ENCODE measurements at places on chromosomes 3 and 15.

GRCh38 chr15:47661661-47662180 is 55.6 kb upstream of the SEMA6D start:
- DNase-seq, result no peak

DNA sequence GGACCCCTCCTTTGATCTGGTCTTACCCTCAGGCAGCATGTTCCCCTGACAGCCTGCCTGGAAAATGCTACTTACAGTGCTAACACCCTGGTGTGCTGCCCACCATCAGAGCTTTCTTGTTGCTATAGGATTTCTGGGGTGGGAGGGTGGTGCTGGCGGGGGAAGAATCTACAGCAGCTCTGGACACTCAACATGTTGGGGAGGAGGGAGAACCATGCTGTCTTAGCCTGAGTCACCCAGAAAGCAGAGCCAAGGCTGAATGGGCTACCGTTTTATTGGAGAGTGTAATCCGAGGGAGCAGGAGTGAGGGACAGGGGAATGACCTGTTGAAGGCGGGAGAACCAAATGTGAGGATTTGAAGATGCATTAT is 45.6 kb downstream of the MFSD1 start:
- no peak for DNase-seq

DNA sequence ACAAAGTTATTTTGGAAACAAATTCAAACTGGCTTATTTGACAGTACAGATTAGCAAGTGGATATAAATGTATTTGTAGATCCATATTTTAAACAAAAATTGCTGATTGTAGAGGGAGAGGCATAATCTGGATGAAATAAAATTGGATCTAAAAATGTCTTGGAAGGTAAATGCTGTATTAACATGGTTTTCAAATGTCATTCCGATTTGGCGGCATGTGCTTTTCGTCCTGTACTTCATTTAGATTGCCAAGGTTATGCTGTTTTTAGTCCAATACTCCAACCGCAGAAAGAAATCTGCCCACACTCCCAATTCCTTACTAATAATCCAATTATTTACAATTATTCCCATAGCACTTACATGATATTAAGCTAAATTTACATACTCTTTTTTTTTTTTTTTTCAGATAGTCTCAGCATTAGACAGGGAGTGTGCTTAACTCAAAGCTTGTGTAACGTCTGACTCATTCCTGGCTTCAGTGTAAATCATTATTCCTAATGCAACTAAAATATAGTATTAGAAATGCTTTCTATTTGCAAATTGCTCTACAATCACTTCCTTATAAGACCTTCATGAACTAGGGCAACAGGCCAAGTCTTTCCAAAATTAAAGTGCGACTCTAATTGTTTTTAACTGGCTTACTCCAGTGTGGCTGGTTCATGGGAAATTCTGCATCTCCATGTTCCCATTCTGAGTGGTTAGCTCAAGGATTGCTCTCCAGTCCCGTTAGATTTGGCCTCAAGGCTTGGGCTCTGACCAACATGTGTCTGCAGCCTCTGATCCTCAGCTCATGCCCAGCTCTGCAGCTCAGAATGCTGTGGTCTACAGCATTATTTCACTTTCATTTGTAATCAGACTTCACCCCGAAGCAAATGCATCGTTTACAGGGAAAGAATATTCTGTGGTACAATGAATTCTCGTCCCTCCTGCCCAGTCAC is 103.9 kb downstream of the FBN1 start:
- DNase-seq, result peak; percentile 24

- no peak for DNase-seq
Measured at GRCh38 chr3:177887475-177887874, 648.8 kb upstream of the KCNMB2 start.

GRCh38 chr3:42173307-42173706 is 82.2 kb downstream of the TRAK1 start:
- DNase-seq, result no peak

DNA sequence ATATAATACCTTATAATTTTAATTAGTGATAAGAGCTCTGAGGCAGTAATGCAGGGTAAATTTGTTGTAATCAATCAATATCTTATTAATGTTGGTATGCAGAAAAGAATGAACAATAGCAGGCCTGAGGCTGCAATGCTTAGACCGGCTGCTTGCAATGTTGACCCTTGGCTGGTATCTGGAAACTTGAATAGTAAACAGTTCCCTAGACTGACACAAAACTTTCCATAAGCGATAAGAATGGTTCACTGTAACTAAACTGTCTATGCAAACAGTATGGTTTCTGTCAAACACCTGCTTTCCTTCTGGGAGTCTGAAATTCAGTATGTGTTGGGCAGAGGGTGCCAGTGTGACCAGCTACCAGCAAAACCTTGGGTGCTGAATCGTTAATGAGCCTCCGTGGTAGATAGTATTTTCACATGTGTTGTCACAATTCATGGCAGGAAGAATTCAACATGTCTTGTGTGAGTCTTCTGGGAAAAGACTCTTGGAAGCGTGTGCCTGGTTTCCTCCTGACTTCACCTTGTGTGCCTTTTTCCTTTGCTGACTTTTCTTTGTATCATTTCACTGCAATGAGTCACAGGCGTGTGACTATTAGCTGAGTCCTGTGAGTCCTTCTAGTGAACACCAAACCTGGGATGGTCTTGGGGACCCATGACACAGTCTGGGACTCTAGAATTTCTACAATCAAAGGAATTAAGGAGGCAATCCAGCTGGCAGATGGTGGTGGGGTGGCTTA is 30.7 kb upstream of the CLRN1 start:
- DNase-seq, result no peak

DNA sequence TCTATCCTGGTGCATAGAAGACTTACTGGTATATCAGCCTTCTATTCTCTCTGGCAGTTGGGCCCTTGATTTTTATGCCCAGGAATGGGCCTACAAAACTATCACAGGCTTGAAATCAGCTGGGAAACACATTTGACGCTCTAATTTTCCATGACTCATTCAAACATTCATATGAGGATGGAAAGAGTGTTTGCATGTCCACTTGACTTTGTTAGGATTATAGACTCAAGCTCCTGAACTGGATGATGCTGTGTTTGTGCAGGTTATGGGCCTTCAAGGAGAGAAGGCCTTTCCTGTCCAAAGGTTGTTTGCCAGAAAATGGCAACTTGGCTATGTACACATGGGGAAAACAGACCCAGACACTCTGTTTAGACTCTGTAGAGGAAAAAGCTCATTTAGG is 219.9 kb downstream of the GAP43 start:
- DNase-seq, result no peak

DNA sequence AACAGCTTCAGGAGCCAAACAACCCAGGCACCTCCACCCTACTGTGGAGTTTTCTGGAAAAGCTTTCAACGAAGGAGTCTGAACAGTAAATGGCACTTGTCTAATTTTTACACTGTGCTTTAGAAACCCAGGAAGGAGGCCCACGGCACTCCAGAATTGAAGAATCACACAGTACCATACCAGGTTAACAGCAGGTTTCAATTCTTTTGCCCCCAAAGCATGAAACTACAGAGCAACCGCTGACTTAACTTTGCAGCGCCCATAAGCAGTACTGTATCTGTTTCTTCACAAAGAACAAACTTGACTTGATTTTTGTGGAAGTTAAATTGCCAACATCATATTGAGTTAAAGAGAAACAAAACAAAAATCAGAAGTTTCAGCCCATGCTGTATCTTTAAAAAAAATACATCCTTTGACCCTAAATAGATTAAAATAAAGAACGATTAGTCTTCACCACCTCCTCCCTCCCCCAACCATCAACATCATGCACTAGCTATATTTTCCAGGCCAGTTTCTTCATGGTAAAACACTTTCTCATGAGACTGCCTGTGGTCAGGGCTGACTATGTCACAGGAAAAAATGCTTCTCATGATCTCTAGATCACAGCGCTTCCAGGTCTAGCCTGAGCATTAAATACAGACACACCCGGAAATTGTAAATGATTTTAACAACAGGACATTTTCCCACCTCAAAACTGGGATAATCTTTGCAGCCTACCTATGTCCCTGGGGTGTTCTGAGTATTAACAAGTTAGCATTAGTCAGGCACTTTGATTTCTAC is 456.3 kb downstream of the FOXP1 start:
- DNase-seq, result no peak

DNA sequence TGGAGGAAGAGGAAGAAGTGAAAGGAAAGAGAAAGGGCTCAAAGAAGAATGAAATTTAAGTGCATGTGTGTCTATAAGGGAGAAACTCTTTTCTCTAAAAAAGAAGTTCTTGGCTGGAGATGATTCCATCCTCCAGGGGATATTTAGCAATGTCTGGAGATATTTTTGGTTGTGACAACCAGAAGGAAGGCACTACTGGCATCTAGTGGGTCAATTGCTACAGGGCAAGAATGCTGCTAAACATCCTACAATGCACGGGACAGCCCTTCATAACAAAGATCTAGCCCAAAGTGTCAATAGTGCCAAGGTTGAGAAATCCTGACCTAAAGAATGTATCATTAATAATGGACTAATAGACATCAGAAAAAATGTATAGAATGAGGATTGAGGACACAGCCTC is 57.4 kb upstream of the ST3GAL6 start:
- DNase-seq, result no peak

GRCh38 chr15:60043744-60044435 is 39.8 kb downstream of the FOXB1 start:
- no peak for DNase-seq

DNA sequence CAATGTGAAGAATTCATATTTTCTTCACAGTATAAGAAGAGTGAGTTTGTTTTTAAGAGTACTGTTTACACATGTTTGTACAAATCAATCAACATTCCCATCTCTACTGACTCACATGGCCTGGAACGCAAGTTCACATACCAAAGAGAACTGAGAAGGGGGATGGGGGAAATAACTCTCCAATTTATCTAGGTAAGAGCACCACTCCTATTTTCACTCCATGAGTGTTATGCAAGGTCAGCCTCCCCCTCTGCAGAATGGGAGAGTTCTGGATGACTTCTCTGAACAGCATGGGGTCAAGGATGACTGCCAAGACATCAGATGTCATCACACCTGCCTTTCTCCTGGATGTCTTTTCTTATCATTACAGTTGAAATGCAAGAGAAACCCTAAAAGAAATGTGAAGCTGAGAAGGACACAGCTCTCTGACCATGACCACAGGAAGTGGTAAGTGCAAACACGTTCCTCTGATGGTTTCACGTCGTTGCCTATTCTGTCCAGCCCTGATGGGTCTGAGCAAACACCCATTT is 95.2 kb downstream of the SEMA6D start:
- no peak for DNase-seq
